ENCODE measurements at places on chromosomes 12 and 14.

DNA sequence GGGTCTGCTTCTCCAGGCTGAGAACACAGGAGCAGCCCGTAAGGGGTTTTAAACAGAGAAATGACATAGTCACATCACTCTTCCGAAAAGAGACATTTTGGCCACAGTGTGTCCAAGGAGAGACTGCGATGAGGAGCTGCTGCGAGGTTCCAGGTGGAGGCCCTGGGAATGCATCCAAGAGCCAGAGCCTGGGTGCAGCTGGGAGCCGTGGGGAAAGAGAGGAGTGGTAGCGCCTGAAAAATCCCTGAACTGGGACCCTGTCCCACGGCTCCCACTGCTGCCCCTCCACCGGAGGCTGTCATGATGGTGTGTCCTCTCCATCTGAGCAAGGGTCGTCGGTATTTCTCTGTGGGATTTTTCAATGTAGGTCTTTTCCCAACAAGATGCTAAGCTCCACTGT lies 146.9 kb downstream of the BCL11B start:
- DNase-seq, result no peak

DNA sequence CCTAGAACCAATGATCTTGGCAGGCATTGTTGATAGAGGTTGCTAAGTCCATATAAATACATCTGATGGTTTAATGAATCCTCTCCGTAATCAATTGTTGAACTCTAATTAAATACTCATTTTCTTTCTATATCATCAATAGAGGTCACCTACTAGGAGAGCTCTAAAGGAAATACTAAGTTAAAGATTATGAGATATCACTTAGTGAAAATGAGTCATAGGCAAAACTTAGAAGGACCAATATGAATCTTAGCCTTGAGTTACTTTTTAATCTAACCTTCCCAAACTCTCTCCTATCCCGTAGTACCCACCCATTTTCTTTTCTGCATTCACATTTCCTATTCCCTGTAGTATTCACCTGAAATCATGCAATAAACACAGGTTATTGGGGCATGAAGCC lies 50.2 kb downstream of the MBIP start:
- no peak for DNase-seq

- no peak for DNase-seq
Measured at GRCh38 chr12:8904665-8905064, 9.6 kb upstream of the PHC1 start.

- no peak for DNase-seq
Measured at GRCh38 chr12:120376934-120377572, 8.1 kb upstream of the MSI1 start.

DNA sequence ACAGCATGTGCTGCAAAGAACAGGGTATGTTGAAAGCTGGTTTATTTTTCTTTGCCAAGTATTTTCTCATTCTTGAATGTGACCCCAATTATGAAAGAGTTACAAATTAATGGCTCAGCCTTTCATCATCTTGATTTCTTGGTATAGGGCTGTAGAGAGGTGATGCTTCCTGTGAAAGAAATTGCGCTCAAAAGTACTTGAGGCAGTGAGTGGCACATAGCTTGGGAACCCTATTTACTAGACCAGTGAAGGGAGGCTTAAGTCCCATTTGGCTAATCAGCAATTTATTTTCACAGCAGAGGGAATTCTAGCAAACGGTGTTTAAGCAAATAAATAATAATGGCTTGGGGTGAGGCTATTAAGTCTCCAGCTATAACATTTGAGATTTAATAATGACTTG lies 153.9 kb upstream of the MIS18BP1 start:
- DNase-seq, result no peak

DNA sequence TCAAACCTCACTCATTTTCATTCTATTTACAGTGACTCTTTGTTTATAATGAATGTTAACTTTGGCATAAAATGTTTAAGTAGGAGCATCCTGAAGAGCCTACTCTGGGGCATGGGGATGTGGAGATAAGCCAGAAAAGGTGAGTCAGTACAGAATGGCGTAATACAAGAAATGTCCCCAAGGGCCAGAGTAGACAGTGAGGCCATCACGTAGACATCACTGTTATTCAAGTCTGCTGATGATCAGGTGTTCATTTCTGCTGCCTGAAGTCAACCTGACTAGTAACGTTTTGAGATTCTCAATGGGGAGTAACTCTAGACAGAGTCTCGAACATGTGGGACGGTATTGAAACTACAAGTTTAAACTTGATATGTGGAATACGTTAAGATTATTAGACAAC lies 47.6 kb upstream of the PKP2 start:
- no peak for DNase-seq

GRCh38 chr14:30796707-30797106 lies 77.7 kb upstream of the COCH start:
- no peak for DNase-seq

DNA sequence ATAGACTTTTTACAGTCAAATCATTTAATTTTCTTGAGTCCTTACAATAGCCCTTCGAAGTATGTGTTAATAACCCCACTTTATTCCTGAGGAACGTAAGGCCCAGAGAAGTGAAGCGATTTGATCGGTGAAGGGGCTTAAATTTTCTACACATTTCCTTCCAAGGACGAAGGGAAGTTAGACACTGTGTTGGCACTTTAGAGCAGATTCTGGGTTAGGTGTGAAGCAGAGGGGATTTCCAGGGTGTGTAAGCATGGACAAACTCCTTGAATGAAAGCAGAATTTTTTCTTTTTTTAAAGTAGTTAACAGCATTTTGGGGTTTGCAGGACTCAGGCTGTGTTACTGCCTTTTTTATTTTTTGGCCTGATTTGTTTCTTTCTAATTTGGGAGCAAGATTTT lies 38.9 kb downstream of the PRORP start:
- DNase-seq, result no peak

- DNase-seq, result no peak
Measured at GRCh38 chr14:70357985-70358384, 1.5 kb downstream of the COX16 start.

DNA sequence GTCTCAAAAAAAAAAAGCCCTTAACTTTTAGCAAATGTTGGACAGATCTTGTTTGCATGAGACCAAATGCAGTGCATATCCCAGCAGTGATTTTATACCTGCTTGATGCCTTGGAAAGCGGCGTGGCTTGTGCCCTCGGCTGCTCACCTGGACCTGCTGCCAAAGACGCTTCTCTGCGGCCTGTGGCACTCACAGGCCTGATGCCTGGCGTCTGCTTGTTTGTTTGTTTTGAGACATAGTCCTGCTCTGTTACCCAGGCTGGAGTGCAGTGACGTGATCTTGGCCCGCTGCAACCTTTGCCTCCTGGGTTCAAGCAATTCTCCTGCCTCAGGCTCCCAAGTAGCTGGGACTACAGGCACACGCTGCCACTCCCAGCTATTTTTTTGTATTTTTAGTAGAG lies 5.2 kb downstream of the PGAM5 start:
- no peak for DNase-seq

DNA sequence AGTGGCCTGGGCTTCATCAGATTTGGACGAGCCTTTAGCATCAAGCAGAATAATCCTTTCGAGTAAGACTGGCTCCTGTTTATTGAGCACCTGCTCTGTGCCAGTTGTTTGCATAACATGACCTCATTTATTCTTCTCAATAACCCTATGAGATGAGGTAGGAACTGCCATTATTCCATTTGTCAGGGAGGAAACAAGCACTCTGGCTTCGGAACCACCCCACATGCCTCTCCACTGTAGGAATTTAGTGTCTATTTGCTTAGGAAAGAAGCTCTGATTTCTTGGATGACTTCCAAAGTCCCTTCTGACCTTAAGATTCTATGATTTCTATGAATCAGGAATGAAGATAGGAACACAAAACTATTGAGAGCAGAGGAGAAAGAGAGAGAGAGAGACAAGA lies 11.0 kb downstream of the SAMD4A start:
- no peak for DNase-seq

DNA sequence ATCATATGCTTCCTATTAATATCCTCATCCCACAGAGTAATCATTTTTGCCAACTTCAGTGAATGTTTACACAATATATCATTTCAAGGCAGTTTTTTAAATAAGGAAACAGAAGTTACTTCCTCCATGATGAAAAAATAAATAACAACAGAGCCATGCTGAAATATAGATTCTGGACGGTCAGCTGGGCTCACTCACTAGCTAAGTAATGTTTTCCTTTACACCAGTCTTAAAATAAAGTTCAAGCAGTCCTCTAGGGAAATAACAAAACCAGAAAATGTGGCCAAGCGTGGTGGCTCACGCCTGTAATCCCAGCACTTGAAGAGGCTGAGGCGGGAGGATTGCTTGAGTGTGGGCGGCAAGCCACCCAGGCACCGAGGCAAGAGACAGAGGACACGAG lies 28.7 kb downstream of the AICDA start:
- no peak for DNase-seq

DNA sequence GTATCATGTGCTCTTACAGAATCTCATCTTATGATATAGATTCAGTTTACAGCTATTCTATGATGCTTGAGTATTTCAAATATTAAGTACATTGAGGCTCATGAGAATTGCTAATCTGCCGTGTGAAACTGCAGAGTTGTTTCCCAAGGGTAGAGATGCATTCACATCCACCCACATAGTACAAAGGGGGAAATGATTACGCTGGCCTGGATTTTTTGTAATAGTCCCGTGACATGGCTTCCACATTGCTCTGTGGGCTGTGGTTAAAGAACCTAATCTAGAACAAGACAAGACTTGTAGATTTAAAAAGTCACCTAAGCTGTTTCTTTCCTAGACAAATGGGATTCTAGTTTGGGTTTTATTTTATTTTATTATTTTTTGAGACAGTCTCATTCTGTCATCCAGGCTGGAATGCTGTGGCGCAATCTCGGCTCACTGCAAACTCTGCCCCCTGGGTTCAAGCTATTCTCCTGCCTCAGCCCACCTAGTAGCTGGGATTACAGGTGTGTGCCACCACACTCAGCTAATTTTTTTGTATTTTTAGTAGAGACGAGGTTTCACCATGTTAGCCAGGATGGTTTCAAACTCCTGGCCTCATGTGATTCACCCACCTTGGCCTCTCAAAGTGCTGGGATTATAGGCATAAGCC lies 13.0 kb upstream of the RIOX1 start:
- no peak for DNase-seq

DNA sequence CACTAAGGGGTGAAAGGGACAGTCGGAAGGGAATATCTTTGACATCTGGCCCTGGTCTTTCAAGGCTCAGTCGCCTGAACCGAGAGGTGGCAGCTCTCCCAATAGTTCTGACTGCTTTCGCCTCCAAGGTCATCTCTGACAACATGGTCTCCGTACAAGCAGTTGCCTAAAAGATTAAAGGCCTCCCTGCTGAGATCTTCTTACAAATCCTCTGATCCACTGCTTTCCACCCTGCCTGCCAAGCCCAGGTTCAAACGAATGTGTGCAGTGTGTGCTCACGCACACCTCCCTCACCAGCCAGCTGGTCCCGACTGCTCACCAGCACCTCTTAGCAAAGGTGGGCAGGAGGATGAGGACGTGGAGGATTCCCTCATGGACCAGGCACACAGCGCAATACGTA lies 10.4 kb downstream of the B4GALNT3 start:
- no peak for DNase-seq

DNA sequence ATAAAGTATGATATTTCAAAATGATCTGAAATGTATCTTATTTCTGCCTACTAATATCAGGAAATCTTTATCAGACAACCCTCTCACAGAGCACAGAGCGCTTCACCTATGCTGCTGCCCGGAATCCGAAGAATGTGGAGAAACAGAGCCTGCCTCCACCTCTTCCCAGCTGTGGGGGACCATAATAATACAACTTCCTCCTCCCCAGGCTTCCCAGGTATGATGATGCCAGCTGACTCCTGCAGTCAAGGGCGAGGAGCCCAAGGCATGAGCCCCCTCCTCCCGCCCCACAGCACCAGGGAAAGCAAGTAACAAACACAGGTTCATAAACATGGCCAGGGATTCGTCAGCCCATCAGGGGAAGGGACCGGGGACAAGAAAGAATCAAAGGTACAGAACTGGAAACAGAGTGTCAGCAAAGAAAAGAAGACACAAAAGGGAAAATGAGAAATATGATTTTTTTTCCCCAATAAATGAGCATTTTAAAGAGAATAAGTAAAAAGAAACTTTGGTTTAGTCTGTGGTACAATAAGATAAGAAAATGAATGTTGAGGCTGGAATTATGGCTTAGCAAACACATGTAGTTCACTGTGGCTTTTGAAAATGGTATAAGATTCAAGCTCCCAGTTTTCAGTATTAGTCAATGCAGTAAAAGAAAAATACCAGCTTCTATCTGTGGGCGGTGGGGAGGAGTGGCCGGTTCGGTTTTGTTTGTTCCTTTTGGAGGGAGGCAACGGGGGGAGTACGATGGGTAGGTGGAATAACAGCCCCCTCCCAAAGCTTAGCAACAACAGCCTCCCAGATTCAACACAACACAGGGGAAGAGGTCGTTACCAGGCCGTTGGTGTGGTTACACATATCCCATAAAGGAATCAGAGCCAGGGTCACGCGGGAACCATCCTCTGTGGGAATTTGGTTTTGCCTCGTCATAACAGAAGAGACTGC lies 68.3 kb downstream of the SETD3 start:
- DNase-seq, result no peak

DNA sequence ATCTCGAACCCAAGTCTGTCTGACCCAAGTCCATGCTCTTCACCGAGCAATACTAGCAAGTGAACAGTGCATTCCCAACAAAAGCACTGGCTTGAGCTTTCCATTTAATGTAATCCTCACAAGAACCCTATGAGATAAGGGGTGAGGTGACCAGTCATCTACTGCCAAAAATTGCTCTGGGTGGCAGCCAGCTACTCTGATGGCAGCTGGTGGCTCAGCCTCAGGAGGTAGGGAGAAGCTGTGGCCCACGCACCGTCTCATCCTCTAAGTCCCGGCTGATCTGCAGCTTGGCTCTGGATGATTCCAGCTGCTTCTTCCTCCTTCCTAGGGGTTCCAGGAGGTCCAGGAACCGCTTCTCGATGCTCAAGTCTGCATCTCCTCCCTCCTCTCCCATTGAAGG lies 75.2 kb downstream of the PLEKHG3 start:
- DNase-seq, result peak; percentile 63

DNA sequence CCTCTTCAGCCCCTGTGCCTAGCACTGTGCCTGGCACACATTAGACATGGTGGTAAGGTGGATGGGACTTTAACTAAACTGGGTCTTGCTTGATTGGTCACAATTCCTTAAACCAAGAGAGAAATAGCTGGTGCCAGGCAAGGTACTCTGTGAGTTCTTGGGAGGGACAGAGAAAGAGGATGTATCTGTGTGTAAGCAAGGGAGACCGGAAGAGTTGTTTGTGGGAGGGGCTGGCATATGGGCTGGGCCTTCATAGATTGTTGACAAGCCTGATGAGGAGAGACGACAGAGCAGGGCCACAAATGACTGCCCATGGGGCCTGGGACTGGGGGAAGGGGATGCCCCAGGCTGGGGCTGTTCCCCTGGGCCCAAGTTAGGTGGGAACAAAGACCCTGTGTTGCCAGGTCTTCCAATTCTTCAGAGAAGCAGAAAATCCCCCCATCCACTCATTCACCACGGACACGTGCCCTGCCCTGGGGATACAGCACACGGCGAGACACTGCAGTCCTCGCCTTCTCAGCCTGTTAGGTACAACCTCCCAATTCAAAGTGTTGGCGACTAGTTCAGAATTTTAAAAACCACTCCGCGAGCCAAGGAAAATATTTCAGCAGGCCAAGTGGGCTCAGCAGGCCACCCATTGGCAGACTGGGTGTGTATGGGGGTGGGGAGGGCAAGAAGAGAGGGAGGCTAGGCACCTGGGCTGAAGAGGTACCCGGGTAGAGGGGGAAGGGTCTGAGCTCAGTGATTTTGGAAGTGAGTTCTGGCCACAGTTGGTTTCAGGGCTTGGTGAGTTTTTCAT lies 11.4 kb upstream of the CYP46A1 start:
- no peak for DNase-seq

- DNase-seq, result no peak
Measured at GRCh38 chr12:45224311-45224710, 8.4 kb downstream of the ANO6 start.

GRCh38 chr12:29582146-29582545 lies 84.7 kb upstream of the OVCH1 start:
- DNase-seq, result no peak

GRCh38 chr14:59354666-59355065 lies 110.5 kb downstream of the GPR135 start:
- DNase-seq, result no peak
